ENCODE measurements at places on chromosomes 11 and 22.

GRCh38 chr11:109203176-109203575, 218.8 kb upstream of the C11orf87 start:
- no peak for DNase-seq

- no peak for DNase-seq
Observed at GRCh38 chr11:48043111-48043990, 63.0 kb downstream of the PTPRJ start.

DNA sequence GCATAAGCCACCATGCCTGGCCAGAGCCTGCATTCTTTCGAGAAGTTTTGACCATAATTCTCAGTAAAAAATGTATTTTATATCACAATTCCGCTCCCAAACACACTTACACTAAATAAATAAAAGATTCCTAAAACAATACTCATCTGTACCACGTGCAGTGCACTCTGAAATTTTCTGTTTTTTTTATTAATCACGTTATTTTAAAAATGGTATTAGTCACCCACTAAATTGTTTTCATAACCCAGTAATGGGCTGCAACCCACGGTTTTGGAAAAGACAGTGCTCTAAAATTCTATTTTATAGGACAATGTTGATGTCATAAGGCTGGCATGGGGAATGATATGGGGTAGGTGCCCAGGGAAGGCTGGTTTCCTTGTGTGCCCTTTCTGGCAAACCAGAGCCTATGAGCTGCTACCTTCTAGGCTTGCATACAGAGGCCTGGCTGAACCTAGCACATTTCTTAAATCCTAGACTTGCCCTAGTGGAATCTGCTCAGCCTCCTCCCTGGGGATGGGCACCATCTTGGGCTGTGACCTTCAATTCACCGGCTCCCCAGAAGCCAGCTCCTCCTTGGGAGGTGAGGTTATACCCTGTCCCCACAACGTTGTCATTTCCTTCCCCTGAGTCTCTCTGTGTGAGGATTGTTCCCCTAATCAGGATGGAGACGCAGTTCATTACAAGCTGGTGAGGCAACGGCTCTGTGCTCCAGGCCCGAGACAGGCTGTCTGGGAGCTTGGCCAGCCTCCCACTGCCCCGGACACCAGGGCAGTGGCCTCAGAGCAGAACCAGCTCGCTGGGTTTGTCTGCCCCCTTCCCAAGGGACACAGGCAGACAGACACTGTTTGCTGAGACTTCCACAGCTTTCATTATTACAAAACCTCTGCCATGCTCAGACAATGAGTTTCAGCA, 116.5 kb upstream of the NAV2 start:
- no peak for DNase-seq

DNA sequence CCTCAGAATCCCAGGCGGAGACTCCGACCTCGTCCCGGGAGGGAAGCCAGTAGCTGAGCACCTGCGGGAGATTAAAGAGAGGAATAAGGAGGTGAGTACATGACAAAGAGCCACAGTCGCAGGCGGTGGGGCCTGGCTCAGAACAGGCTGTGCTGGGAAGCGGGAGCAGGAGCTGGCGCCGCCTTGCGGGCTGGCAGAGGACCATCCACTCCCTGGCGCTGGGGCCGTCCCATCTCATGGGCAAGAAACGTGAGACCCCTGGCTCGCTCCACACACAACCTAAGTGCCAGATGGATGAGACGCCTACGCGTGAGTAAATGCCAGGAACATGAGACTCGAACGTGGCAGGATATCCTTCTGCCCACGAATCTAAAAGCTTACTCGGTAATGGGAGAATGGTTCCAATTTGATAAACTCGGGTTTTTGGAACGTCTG, 6.3 kb downstream of the CEND1 start:
- DNase-seq = peak; percentile 25

DNA sequence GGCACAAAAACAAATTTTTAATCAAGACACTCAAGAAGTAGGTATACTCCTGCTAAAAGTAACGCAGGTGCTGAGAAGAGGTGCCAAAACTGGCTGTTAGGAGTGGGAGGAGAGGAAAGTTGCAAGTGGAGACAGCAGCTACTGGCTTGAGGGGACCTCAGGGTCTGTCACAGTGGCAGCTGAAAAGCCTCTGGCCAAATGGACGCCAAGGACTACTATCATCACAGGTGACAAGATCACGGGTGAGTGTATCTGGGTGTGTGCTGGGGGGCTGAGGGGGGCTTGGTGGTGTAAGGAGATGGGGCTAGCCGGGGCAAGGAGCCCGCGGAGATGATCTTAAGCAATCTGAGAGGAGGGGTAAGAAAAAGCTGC, 687 bp downstream of the ZNF202 start:
- DNase-seq = peak; percentile 0
